Heart left ventricle (tissue), 16 donors: ENCODE measurements at places on chromosomes 1 and 21. TPM values are rescaled to one million over a fixed set of nuclear protein-coding genes. Genes with fewer than 3 reads are reported as not detected.

GRCh38 chr1:174358344-174358743, 89.4 kb upstream of the GPR52 start:
- no peak for DNase-seq

DNA sequence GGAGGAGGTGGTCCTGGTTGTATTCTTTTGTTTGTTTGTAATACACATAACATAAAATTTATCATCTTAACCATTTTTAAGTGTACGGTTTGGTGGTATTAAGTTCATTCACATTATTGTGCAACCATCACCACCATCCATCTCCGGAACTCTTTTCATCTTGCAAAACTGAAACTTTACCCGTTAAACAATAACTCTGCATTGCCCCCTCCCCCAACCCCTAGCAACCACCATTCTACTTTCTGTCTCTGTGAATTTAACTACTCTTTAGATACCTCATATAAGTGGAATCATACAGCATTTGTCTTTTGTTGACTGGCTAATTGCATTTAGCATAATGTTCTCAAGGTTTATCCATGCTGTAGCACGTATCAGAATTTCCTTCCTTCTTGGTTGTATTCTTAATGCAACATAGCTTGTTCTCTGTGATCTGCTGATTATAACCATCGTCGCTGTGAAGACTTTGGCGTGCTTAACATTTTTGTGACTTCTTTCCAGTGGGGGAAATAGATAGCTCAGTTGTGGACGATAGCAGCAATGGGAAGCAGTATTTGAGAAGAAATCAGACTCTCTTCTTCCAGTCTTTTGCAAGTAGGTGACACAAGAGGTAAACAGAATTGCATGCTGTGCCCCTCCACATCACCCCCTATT, 117.5 kb upstream of the HOOK1 start:
- DNase-seq: no peak

GRCh38 chr21:26027696-26028095, 142.9 kb downstream of the APP start:
- no peak for DNase-seq

GRCh38 chr1:100006688-100007087, 36.9 kb downstream of the SLC35A3 start:
- no peak for DNase-seq

The AMY2A gene
- 1.1 TPM for total RNA-seq

GRCh38 chr1:217553949-217554509, 76.9 kb downstream of the GPATCH2 start:
- no peak for DNase-seq

The NECTIN4 gene
- not detected for total RNA-seq

GRCh38 chr1:52523376-52523775, 29.5 kb downstream of the TUT4 start:
- DNase-seq: no peak

DNA sequence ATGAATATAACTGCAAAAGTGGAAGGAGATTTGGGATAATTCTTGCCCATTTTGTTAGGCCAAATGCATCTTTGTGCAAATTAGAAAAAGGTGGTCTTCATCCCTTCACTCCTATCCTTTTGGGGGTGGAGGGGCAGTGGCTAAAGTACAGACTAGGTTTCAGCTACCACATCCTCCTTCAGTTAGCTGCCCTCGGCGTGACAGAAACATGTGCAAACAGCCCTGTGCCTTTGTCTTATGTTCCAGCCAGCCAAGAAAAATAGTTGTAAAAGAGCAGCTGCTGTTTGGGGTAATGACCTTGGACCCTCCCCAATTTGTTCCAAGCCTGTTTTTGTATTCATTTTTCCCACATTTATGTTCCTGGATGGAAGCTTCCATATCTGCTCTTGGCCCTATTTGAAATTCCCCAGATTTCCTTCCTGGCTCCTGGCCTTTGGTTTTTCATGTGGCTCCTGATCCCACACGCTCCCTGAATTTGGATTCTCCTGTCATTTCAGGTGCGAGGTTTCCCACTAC, 8.3 kb upstream of the LGALS8 start:
- no peak for DNase-seq

DNA sequence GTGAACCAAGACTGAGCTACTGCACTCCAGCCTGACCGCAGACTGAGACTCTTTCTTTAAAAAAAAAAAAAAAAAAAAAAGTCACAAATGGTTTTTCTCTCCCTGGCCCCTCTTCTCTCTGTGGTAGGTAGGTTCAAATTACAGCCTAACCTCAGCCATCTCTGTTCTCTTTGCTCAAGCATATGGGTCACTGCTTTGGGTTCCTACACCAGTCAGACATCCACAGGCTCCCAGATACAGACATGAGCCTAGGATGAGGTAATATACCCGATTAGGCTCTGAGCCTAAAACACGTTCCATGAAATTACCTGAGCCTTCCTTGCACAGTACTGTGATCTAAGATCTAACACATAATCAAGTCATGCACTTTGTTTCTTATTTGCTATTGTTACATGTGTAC, 90.5 kb upstream of the JAK1 start:
- DNase-seq: no peak

- DNase-seq: no peak
Measured at GRCh38 chr21:29656504-29657239, 283.1 kb downstream of the GRIK1 start.

The NUP133 gene
- 35.5 TPM for total RNA-seq

The SH2D1B gene
- not detected for total RNA-seq

The SERPINC1 gene
- total RNA-seq: not detected

The RHOU gene
- total RNA-seq: 3.0 TPM

DNA sequence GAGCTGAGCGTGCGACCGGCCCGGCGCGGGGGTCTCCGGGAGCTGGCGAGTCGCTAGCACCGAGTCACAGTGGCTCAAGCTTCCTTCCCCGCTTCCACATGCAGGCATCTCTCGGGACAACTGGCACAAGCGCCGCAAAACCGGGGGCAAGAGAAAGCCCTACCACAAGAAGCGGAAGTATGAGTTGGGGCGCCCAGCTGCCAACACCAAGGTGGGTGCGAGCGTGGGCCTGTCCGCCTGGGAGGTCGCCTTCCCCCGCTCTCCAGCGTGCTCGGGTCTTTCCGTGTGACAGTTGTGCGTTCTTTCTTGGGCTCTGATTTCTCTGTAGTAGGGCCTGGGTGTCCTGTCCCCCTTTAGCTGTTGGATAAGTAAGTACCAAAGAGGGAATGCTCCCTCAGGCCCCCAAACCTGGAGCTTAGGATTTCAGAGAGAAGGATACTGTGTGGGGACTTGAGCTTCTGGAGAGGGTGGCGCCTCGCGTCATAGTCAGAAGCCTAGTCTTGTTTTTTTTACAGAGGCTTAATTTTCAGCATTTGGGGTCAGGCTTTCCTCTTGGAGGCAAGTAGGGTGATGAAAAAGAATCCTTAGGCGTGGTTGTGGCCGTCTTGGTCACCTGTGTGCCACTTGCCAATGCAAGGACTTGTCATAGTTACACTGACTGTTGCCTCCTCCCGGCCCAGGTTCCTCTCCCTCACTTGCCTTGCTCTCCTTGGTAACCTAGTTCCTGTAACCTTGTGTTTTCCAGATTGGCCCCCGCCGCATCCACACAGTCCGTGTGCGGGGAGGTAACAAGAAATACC, 790 bp downstream of the RPS8 start:
- DNase-seq: no peak

The SYDE2 gene
- 17.6 TPM for total RNA-seq

The AMY1B gene
- total RNA-seq: not detected

The CFAP141 gene
- not detected for total RNA-seq

The ZFP69B gene
- 1.1 TPM for total RNA-seq

DNA sequence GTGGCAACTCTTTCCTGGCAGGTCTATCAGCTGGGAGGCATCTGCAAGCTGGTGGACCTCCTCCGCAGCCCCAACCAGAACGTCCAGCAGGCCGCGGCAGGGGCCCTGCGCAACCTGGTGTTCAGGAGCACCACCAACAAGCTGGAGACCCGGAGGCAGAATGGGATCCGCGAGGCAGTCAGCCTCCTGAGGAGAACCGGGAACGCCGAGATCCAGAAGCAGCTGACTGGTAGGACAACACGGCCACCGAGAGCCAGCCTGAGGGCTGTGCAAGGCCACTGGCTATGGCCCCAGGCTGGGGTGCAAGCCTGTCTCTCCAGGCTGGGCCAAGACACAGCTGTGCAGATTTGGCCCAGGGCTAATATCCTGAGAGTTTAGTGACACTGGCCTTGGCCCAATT, 34.2 kb downstream of the PKP1 start:
- no peak for DNase-seq

The SPRR2B gene
- not detected for total RNA-seq

The CCDC190 gene
- 0.29 TPM for total RNA-seq

GRCh38 chr1:201480231-201481003, 11.4 kb upstream of the PHLDA3 start:
- DNase-seq: peak; percentile 78
